ENCODE measurements at places on chromosomes 1 and 21. TPM values are rescaled to one million over a fixed set of nuclear protein-coding genes. Genes with fewer than 3 reads are reported as not detected.

The CPLANE2 gene
- 3.5 TPM for total RNA-seq

The SERPINC1 gene
- not detected for total RNA-seq

The MATN1 gene
- total RNA-seq, result 0.11 TPM

The FAM177B gene
- not detected for total RNA-seq

The RAP1GAP gene
- total RNA-seq, result 11.4 TPM

The MEX3A gene
- total RNA-seq, result 1.6 TPM

The TMOD4 gene
- total RNA-seq, result not detected

The SPRR2B gene
- total RNA-seq, result not detected

The ANGPTL1 gene
- not detected for total RNA-seq

The ZFP69B gene
- total RNA-seq, result 1.3 TPM

The PLD5 gene
- 1.6 TPM for total RNA-seq

The CELA2B gene
- not detected for total RNA-seq

All from A549 treated with Mapracorat at 1 μM for 4 hours (cell line).